ENCODE measurements at places on chromosomes 3 and 15.
A peak's percentile ranks its signal among the peaks of the same experiment; 100 is the strongest.

- no peak for DNase-seq
Measured at GRCh38 chr3:39068556-39068955, 16.7 kb downstream of the WDR48 start.

GRCh38 chr15:58562135-58562534 lies 130.3 kb downstream of the LIPC start:
- DNase-seq, result no peak

GRCh38 chr15:34701536-34701935 lies 53.3 kb downstream of the GJD2 start:
- DNase-seq, result no peak

DNA sequence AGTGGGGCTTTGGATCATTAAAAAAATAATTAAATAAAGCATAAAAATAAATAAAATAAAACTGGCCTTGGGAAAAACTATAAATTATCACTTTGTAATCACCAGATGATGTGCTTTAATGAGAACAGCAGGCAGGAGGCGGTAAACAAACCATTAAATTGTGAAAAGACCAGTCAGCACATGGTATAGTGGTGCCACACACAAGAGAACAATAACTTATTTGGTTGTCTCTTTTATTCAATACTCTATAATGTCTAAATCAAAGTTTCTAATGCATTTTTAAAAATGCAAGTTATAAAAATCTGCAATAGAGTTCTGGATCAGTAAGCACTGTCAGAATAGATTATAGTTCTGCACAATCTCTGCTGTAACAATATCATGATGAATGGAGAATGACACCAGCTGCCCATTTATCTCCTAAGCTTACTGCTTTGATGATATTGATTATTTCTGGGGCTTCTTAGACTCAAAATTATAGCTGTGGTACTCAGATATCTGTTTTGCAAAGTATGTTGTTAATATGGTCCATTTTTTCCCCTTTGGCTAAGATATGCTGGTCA lies 259.3 kb downstream of the NAALADL2 start:
- no peak for DNase-seq

- DNase-seq, result no peak
Measured at GRCh38 chr3:122247087-122247824, 63.8 kb downstream of the CASR start.

- DNase-seq, result no peak
Measured at GRCh38 chr3:48962939-48963338, 27.1 kb upstream of the P4HTM start.

DNA sequence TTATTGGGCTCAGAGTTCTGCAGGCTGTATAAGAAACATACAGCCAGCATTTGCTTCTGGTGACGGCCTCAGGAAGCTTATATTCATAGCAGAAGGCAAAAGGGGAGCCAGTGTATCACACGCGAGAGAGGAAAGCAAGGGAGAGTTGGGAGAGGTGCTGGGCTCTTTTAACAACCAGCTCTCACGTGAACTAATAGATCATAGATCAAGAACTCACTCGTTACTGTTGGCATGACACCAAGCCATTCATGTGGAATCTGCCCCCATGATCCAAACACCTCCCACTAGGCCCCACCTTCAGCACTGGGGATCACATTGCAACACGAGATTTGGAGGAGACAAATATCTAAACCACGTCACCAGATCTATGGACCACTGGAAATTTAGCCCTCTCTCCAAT lies 70.2 kb downstream of the TIPARP start:
- no peak for DNase-seq

DNA sequence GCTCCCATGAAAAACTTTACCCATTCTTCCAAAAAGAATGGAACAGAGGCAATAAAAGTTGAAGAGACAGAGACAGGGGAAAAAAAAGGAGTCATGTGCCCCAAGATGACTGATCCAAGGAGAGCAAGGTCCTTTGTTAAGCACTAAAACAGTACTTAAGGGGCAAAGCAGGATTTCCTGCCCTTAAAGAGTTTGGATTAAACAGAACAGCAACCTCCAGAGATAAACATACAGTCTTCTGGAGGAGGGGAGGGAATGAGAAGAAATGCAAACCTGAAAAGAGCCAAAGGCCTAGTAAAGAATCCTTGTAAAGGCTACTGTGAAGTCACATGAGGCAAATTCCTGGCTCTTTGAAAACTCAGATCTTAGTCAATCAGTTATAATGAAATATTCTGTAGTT lies 38.2 kb downstream of the SHQ1 start:
- DNase-seq, result no peak

GRCh38 chr3:190701096-190701532 lies 161.4 kb downstream of the GMNC start:
- DNase-seq, result peak; percentile 2

DNA sequence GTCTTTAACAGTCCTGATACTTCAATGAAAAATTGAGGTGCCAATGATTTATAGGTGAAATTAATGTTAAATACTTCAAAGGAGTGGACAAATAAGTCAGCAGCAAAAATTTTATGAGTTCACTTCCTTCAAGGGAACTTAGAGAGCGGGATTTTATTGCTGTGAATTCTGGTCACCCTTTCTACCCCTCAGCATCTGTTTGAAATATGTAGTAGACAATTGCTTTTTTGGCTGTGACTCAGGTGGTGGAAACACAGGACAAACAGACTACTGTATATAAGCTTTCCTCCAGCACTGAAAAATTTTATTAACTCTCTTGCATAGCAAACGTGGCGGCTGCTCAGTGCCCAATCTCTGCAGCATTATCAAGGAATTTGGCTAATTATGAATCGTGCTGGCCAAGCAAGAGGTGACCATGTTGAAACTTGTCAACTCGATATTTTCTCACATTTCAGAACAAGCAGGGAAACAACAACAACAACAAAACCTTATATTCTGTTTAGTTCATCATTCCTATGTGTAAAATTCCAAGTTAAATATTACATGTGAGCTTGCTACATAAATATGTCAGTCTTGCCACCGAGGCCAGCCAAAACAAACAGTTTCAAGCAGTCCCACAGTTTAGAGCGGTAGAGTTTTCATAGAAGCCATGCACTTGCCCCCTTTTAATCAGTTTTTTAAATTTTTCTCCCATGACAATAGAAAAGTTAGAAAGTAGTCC lies 420.2 kb downstream of the FOXP1 start:
- DNase-seq, result no peak

DNA sequence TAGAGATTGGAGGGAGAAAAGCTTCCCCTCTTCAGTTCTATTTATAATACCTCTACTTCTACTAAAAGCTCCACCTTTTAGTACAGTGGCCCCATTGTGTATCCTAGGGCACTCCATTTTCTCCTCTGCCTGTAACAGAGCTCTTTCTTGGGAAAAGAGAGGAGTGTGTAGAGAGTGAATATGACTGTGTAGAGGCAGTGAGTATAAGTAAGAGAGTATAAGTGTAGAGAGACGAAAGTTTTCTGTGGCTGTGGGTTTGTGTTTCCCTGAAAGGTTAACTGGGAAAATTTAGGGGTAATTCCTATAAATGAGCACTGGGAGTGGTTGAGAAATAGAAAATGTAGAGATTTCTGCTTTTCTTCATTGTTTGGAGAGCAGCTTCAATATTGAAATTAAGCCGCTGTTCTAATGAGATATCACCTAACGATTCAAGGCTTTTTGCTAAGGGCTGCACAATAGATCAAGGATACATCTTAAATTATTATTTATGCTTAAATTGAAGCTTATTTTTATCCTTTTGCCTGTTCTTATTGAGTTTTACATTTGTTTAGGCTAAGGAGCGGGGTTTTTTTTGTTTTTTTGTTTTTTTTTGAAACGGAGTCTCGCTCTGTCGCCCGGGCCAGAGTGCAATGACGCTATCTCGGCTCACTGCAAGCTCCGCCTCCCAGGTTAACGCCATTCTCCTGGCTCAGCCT lies 6.9 kb downstream of the IQGAP1 start:
- no peak for DNase-seq

- DNase-seq, result no peak
Measured at GRCh38 chr15:100893964-100894295, 14.3 kb downstream of the ALDH1A3 start.

GRCh38 chr15:49467746-49468480 lies 44.9 kb downstream of the FGF7 start:
- DNase-seq, result no peak

DNA sequence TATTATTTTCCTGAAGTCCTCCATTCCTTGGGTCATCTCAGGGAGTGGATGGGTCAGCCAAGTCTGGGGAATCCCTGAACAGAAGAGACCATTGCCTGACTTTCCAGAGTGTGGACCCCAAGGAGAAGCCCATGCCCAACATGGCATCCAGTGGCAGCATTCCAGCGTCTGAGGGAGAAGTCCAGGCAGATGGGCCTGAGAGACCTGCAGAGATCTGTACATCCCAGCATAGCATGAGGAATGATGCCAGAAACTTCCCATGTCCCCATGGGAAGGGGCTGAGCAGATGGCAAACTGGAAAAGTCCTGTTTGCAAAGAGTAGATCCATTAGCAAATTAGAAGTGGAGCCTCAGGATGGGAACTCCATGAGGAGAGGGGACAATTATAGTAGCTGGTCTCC lies 17.6 kb upstream of the COLQ start:
- DNase-seq, result no peak

GRCh38 chr3:161548301-161548700 lies 51.7 kb downstream of the OTOL1 start:
- no peak for DNase-seq

DNA sequence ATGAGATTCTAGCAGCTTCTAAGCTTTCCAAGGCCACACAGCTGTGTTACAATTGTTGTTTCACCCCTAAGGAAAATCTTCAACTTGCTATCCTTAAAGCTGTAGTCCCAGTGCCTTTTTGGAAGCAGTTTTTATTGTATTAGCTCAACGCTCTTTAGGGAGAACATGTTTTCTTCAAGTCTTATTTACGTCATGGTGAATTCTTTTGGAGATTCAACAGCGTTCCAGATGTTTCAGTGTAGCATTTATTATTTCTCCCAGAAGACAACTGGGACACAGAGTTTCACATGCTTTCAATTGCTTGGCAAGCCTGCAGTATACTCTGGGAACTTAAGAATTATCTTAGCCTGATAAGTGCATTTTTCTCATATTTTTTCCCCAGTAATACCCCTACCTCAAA lies 888.3 kb downstream of the PLOD2 start:
- DNase-seq, result no peak

- no peak for DNase-seq
Measured at GRCh38 chr3:73259291-73259690, 197.8 kb downstream of the EBLN2 start.

- DNase-seq, result peak; percentile 94
Measured at GRCh38 chr15:76931397-76932134, at the start of gene RCN2. Gene RCN2, plus strand, starts transcription at chr15:76931749. Its CDS starts 93 bp downstream, at chr15:76931842.

GRCh38 chr3:64651741-64652241 lies 36.0 kb downstream of the ADAMTS9 start:
- DNase-seq, result no peak

DNA sequence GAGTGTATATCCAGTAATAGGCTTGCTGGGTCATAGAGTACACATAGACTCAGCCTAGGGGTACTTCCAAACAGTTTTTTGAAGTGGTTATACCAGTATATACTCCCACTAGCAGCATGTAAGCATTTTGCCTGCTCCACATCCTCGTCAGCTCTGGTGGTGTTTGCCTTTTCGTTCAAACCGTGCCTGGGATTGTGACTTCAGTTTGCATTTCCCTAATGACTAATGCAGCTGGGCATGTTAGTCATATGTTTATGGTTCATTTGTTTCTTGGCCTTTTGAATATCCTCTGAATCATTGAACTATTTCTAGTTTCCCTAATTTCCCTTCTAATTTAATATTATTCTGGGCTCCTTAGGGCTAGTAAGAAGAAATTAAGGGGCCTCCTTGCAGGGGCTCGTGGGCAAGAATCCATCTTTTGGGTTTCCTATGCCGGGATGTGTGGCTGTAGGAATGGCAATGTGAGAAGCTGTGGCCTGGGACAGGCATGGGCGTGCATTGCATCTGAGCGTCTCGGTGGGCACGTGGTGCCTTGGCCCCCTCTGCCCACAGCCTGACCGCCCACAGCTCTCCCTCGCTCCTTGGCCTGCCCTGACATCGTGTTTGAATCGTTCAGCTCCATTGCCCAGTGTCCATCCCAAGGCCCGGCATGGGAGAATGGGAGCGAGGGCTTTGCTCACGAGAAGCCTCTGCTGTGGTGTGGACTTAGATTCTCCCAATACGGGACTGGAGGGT lies 26.4 kb downstream of the FAH start:
- no peak for DNase-seq

- DNase-seq, result no peak
Measured at GRCh38 chr3:196559826-196560225, 8.5 kb downstream of the WDR53 start.

DNA sequence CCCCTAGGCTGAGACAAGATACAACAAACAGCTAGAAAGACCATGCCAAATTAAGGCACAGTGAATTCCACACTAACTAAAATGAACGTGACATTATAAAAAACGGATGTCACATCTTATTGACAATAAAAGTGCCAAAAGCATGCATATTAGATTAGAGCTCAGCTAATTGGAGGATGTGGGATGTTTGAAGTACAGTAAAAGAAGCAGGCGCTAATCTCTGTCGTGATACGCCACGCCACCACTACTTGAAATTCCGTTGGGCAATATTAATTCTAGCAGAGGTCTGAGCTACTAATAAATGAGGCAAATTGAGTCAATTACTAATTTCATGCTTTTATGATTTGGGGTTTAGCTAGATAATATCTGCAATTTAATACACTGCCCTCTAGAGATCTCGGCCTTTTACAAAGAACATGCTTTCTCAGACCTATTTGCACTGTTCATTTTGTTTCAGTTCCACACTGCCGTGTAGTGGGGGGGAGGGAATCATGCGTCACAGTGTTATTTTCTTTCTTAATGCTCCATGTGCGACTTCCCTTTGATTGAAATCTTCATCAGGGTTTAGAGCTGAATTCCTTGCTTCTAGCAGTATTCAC lies 52.9 kb upstream of the ROBO2 start:
- DNase-seq, result no peak

DNA sequence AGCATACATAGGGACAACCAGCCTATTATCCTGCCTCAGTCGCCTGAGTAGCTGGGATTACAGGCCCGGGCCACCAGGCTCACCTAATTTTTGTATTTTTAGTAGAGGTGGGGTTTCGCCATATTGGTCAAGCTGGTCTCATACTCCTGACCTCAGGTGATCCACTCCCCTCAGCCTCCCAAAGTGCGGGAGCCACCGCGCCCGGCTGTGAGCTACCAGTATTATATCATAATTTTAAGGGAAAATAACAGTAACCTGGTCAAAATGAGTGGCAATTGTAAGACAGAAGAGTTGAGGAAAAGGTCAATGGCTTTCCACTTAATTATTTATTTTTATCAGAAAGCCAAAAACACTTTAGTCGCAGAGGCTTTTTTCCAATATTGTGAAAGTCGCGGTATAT lies 652.6 kb upstream of the BCHE start:
- DNase-seq, result no peak

DNA sequence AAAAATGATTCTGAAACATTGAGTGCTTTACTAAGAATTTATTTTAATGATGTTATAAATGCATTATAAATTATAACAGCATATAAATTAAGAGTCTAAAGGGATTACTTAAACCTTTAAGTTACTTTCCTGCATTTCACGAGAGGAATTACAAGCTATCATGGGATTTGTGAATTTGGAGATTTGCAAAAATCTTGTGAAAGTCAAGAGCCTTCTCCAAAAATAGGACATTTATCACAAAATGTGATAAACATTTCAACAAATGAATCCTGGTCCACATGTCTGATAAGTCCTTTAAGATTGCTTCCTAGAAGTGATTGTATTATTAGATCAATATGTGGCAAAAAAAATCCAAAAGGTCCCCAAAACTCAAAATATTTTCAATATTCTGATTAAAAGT lies 154.5 kb downstream of the ATP8B4 start:
- no peak for DNase-seq
